Activated T-helper 1 cell treated with anti-CD3 and anti-CD28 coated beads, Interleukin-2, amount 50 U/mL, for 16 hours (primary cell): ENCODE measurements at places on chromosomes 1 and 21.

GRCh38 chr21:38151021-38151645 is 105.7 kb upstream of the KCNJ15 start:
- no peak for DNase-seq

- no peak for DNase-seq
Observed at GRCh38 chr1:218787826-218788225, 385.9 kb upstream of the LYPLAL1 start.

DNA sequence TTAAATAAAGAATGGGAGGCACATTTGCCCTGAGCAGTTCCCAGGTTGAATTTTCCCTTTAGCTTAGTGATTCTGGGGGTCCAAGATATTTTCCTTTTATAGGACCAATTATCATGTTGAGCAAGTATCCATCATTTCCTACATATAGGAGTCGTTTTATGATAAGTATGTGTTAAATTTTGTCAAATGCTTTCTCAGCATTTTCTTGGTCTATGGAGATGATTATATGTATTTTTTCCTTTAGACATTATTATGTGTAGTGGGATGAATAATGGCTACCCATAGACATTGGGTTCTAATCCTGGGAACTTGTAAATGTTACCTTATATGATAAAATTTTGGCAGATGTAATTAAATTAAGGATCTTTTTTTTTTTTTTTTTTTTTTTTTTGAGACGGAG is 128.7 kb downstream of the LMO4 start:
- DNase-seq: no peak

DNA sequence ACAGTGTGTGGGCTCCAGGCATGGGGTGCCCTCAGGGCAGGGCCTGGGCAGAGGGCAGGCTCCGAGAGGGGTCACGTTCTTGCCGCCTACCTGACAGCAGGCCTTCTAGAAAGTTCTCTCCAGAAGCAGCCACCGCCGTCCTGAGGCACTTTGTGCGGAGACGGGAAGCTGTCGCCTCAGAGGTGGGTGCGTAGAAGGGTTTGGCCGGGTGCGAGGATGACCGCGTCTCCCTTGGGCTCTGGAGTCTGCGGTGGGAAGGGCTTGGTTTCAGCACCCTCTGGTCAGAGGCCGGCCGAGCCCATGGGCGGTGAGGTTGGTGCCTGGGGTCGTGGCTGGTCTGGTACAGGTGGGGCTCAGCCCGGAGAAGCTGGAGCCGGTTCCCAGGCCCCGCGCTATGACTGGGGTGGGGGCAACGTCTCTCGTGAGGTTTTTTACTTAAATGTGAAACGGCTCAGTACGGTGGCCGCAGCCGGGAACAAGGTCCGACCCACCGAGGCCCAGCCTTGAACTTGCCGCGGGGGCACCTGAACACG is 10.1 kb upstream of the TTLL10 start:
- DNase-seq: no peak

- no peak for DNase-seq
Observed at GRCh38 chr1:59557549-59557885, 257.2 kb upstream of the HOOK1 start.

DNA sequence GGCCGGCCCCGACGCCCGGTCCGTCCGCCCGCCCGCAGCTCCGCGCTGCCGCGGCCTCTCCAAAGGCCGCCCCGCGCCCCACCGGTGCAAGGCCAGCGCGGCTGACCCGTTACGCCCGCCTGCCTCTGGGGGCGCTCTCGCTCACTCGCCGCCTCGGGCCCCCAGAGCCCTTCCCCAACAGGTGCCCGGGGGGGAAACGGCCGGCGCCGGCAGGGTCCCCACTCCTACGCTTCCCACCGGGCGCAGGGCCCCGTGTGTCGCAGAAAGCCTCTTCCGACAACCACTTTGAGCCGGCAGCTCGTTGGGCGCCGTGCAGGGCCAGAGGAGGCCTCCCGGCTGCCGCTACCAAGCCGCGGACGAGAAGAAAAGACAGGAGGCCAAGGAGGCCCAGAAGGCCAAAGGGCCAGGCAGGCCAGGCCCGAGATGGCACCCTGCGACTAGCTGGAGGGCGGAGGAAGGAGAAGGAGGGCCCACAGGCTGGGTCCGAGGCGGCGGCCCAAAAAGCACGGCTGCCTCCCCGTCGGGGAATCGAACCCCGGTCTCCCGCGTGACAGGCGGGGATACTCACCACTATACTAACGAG is 64.9 kb upstream of the FCGR2A start:
- no peak for DNase-seq

DNA sequence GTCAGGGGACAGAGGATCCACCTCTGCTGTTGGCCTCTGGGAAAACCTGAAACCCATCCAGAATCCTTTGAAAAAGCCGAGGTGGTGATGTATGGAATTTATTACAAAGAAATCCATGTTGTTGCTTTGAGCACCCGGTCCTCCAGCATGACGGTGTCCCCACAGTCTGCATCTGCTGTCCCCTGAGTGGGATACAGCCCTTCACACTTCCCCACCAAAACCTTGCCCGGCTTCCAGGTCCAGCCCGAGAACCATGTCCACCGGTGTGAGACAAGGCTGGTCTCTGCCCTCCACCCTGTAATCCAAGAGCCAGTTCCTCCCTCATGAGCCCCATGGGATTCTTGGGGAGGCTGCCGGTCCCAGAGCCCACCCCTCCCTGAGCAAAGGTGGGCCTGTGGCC is 70.5 kb downstream of the STUM start:
- DNase-seq: no peak
